Hypothalamus (tissue), 51 donors: ENCODE measurements at places on chromosomes 11 and 22.

DNA sequence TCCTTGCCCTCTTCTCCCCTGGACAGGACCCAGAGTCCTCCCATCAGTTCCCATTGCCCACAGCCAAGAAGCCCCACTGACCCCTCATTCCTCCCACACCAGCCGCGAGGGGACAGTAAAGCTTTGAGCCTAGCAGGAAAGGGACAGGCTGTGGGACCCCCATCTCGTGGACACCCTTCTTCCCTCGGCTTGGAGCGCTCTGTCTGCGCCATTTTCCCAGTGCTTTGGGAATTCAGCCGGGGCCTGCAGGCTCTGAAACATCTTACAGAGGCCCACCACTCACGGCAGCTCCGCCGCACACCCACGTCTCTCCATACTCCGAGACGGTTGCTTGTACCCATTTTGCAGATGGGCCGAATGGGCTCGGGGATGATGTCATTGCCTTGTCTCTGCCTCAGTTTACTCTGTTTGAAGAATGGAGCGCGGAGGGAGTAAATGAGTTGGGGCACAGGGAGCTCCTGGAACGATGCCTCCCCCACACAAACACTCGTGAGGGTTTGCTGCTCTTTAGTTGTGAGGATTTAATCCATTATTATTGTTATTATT lies 447.7 kb downstream of the TBC1D22A start:
- no peak for DNase-seq

- no peak for DNase-seq
Measured at GRCh38 chr11:132496341-132496740, 1036.0 kb downstream of the OPCML start.

GRCh38 chr22:36617694-36618522 lies 85.6 kb downstream of the CACNG2 start:
- DNase-seq = no peak

GRCh38 chr11:121330614-121331435 lies 38.3 kb downstream of the SC5D start:
- no peak for DNase-seq
